ENCODE measurements at places on chromosomes 1 and 21. TPM values are rescaled to one million over a fixed set of nuclear protein-coding genes. Genes with fewer than 3 reads are reported as not detected.

Gene CNTN2
- not detected for total RNA-seq

Gene OLIG2
- total RNA-seq: not detected

Gene GJA9
- total RNA-seq: not detected

Gene MYBPH
- total RNA-seq: 0.26 TPM

Gene CFAP57
- 0.16 TPM for total RNA-seq

Gene KLF17
- total RNA-seq: not detected

Data from bronchial smooth muscle cell (primary cell).